ENCODE measurements at places on chromosomes 2 and 18. TPM values are rescaled to one million over a fixed set of nuclear protein-coding genes. Genes with fewer than 3 reads are reported as not detected.

Gene SOX11
- 0.78 TPM for total RNA-seq

Gene TSPYL6
- not detected for total RNA-seq

Gene SCN3A
- total RNA-seq: 1.1 TPM

Gene LTBP1
- 493 TPM for total RNA-seq

Gene LYG2
- total RNA-seq: not detected

Gene OSBPL6
- total RNA-seq: 4.0 TPM

Gene STARD6
- not detected for total RNA-seq

Gene FOXD4L1
- 0.50 TPM for total RNA-seq

Gene SPDYA
- 2.7 TPM for total RNA-seq

Gene SCN7A
- 77.2 TPM for total RNA-seq

Gene LRP1B
- total RNA-seq: 20.7 TPM

Gene CMPK2
- total RNA-seq: 3.1 TPM

Gene KHK
- 1.2 TPM for total RNA-seq

Gene IL1RL1
- total RNA-seq: 7.3 TPM

Gene RAB6C
- total RNA-seq: 0.46 TPM

Gene SERPINB13
- total RNA-seq: 0.23 TPM

Gene IL36A
- total RNA-seq: not detected

Gene SPHKAP
- 0.27 TPM for total RNA-seq

Gene KIAA2012
- total RNA-seq: not detected

Gene RUFY4
- total RNA-seq: not detected

Gene MARCHF7
- total RNA-seq: 120 TPM

Gene NEU2
- not detected for total RNA-seq

Gene KCNE4
- total RNA-seq: 13.0 TPM

Gene ID2
- 384 TPM for total RNA-seq

Gene TNFAIP6
- total RNA-seq: 3.4 TPM

Gene PLCL1
- 41.2 TPM for total RNA-seq

Gene FBXO15
- total RNA-seq: not detected

Gene VWA3B
- total RNA-seq: not detected

Gene GYPC
- 99.5 TPM for total RNA-seq

Measured in gastroesophageal sphincter (tissue), 4 donors.